ENCODE measurements at places on chromosomes 1 and 21. TPM values are rescaled to one million over a fixed set of nuclear protein-coding genes. Genes with fewer than 3 reads are reported as not detected.

Gene IGSF8
- 29.6 TPM for total RNA-seq

GRCh38 chr1:221712198-221712684 is 29.6 kb downstream of the DUSP10 start:
- DNase-seq: no peak

GRCh38 chr21:9767592-9768375 is 753.6 kb upstream of the TPTE start:
- no peak for DNase-seq

Gene ESRRG
- not detected for total RNA-seq

DNA sequence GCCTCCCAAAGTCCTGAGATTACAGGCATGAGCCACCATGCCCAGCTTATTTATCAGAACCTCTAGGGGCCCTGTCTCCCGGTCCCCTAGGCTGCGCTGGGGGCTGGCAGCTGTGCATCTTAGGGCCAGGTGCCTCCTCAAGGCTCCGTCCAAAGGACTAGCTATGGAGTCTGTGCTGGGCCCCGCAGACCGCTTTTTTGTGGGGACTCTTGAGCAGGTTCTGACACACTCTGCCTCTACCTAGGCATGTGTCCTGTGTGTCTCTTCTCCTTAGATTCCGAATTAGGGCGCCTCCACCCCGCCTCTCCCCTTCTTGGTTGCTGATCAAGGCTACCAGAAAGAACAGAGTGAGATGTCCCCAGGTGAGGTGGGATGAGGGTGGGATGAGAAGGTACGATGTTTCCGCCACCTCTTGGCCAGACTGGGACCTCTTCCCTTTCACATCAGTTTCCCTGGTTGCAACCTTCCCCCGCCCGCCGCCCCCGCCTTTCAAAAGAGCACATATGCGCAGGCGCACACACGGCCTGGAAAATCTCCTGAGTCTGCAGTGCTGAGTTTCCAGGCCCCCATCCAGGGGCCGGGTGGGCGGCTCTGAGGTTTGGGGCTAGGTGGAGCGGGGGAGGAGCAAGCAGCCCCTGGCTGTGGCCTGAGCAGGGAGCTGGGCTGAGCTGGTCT is 5.0 kb upstream of the PTPN7 start:
- DNase-seq: no peak

GRCh38 chr1:170296642-170297041 is 150.9 kb downstream of the NTMT2 start:
- DNase-seq: no peak

GRCh38 chr1:204491655-204492054 is 3.0 kb downstream of the PIK3C2B start:
- DNase-seq: no peak

- DNase-seq: no peak
Measured at GRCh38 chr1:116302281-116302680, 70.8 kb upstream of the ATP1A1 start.

Gene KRTAP22-1
- total RNA-seq: not detected

DNA sequence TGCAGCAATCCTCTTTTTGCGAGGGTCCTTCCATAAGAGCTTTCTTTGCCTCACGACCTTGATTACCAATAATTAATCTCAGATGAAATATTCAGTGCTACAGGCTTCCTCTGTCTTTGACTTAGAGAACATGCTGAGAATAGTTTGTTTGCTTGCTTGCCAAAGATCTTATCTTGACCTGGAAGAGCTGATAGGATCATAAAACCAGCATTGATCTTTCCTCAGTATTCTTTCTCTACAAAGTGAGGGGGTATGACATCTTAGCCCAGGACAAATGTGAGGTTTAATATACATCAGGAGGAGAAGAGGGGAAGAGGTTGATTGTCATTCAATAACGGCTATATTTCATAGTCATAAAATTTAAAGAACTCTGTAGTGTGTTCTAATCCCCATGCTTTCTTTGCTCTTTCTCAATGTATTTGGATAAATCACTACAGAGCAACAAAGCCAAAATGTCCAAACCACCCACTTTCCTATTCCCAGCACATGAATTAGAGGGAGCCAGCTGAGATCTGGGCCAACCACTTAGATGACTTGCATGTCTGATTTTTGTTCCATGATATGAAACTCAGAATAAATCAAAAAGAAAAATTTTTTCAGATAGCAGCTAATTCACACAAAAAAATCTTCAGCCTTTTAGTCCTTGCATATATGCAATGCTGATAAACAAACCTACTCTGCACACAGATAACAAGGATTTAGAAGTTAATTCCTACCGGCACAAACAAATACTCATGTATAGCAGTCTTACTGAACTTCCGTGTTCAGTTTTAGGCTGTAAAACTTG is 50.5 kb upstream of the IPO9 start:
- DNase-seq: no peak

Gene C1orf87
- total RNA-seq: 1.5 TPM

GRCh38 chr1:179589509-179589908 is 2.1 kb upstream of the TDRD5 start:
- DNase-seq: no peak

- no peak for DNase-seq
Measured at GRCh38 chr1:93728480-93729131, 47.0 kb upstream of the BCAR3 start.

Gene CD48
- total RNA-seq: 9.9 TPM

GRCh38 chr1:42480921-42481320 is 17.8 kb downstream of the CCDC30 start:
- no peak for DNase-seq

GRCh38 chr1:213244664-213245091 is 193.6 kb downstream of the RPS6KC1 start:
- no peak for DNase-seq

GRCh38 chr21:41222247-41223068 is 54.5 kb downstream of the BACE2 start:
- DNase-seq: no peak

DNA sequence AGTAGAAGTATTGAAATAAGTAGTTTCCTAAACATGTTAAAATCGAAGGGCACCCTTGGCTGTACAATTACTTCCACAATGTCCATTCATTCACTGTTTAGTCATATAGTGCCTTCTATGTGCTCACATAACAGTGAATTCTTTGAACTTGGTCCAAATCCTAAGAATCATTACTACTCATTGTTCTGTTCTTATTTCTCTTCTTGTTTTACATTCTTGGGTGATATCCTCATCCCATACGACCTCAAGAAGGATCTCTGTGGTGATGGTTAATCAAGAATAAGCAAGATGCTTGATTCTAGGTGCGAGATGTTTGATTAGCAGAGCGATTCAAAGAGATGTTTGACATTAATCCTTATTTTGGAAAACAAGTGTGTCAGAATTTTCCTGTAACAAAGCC is 667.4 kb upstream of the ZP4 start:
- no peak for DNase-seq

DNA sequence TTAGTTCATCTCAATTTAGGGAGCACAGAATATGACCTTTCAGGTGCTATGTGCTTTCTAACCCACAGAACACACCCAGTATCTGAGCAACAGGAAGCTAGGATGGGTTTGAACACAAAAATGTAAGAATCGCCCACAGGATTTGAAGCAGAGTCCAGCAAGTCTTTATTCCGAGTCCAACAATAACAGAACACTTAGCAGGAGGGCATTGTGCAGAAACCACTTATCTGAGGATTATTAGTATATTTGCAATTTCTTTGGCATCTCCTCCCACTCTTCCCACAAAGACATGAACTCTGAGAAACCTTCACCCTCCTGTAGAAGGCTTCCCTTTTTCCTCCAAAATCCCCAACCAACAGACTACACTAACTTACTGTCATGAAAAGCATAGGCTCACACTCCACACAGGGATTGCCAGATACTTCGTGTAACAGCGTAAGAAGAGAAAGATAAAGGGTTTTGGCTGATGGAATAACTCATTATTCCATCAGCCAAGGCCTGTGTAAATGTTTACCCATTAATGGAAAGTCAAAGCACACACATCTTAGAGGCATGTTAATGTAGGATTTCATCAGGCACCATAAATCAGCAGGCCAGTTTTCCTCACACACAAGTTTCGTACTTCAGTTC is 16.1 kb downstream of the SIPA1L2 start:
- no peak for DNase-seq

Gene CELA2A
- not detected for total RNA-seq

Gene LIX1L
- total RNA-seq: 49.5 TPM

GRCh38 chr1:183093786-183094298 is 70.6 kb downstream of the LAMC1 start:
- DNase-seq: no peak

GRCh38 chr1:95257758-95258157 is 23.7 kb downstream of the RWDD3 start:
- no peak for DNase-seq

- no peak for DNase-seq
Measured at GRCh38 chr1:15523104-15524020, 653 bp downstream of the CASP9 start.

DNA sequence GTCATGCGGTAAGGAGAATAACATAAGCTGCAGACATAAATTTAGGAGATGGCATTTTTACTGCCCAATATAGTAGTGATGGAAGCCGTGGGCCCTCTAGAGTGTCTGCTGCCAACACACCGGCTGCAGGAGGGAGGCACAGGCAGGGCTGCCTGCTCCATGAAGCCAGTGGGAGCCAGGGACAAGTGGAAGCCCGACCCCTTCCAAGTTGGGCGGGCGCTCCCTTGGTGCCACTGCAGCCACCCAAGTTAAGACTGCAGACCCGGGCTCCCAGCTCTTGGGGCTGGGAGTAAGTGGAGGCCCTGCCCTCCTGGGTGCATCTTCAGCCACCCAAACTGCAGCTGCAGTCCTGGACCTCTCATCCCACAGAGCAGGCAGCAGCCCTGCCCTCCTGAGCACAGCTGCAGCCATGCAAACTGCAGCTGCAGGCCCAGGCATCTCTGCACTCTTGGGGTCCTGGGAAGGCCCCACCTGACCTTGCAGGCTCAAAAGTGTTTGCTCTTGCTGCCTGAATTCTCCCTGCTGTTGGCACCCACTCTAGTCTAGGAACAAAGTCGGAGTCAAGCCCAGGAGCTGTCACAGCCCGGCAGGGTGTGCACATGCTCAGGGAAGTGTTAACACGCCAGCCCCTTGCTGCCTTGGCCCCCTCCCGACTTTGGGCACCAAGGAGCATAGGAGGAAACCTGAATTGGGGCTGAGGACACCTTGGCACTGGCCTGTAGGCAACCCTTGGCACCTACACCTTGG is 437.2 kb upstream of the PRMT6 start:
- no peak for DNase-seq

GRCh38 chr1:192903142-192903541 is 94.3 kb downstream of the RGS2 start:
- DNase-seq: no peak

Gene BLACAT1
- total RNA-seq: not detected

DNA sequence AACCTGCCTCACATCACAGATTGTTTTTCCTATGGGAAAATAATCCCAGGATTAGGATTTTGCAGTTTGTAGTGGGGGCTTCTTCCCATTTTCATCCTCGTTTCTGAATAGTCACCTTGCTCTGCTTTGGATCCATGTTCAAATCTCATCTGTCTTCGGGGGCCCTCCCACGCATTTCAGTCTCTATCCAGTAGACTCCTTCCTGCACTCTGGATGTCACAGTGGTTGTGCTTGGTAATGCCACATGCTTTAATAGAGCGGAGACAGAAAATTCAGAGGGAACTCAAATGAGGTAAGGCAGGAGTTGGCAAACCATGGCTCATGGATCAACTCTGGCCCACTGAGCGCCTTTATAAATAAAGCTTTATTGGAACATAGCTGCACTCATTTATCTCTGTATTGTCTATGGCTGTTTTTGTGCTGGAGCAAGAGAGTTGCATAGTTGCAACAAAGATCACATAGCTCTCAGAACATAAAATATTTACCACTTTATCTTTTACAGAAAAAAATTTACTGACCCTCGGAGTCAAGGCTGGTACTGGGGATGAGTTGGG is 101.0 kb downstream of the SPATA46 start:
- no peak for DNase-seq
